Fibroblast of the aortic adventitia (primary cell): ENCODE measurements at places on chromosomes 2 and 18. TPM values are rescaled to one million over a fixed set of nuclear protein-coding genes. Genes with fewer than 3 reads are reported as not detected.
A peak's percentile ranks its signal among the peaks of the same experiment; 100 is the strongest.

DNA sequence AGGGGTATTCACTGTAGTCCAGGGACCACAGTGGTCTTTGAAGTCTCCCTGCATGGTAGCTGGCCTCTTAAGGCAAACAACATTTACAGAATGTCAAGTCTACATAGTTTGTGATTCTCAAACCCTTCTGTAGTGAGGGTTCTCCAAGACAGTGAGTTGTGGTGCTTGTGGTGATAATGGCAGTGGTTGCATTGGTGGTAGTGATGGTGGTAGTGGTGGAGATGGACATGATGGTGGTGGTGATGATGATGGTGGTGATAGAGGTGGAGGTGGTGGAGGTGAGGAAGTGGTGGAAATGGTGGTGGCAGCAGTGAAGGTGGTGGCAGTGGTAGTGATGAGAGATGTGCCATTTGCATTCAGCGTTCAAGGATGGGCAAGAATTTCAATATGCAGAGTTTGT, 104.9 kb downstream of the TACR1 start:
- DNase-seq: no peak

GRCh38 chr2:62036761-62037250, 131.3 kb downstream of the COMMD1 start:
- DNase-seq: no peak

- no peak for DNase-seq
These were observed 89.2 kb downstream of the SP100 start for GRCh38 chr2:230505162-230505561.

DNA sequence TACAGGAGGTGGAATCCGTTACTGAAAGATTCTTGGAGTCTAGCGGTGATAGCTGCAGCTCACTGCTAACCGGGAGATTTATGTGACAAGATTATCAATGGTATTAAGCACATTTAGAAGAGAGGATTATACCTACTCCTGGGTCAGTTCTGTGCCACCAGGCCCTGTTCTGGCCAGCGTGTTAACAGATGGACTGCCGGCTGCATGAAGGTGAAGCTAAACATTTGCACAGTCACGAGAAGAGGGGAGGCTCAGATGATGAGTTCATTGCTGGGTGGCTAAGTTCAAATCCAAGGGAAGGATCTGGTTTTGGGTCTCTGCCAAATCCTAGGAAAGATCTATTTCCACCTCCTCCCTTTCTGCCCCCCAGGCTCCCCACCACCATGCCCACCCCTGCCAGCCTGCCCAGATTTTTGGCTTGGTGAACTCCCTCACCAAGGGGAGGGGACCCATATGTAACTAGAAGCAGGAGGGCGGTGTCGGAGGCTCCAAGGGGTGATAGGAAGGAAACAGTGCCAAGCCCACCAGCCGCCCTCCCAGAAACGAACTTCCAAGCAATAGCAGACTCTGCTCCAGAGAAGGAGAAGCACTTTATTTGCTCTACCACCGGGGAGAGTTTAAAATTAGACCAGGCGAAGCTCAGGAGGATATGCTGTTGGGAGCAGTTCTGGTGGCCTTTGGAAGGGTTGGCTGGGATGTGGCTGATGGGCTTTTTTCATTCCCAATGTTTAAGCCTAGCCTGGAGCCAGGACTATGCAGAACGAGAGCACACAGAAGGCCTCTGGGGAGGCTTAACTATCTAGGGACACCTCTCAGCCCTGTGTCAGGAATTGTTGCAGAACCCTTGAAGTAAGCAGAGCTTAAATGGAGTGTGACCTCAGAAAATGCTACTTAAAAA, 200.5 kb downstream of the KLHL29 start:
- no peak for DNase-seq

DNA sequence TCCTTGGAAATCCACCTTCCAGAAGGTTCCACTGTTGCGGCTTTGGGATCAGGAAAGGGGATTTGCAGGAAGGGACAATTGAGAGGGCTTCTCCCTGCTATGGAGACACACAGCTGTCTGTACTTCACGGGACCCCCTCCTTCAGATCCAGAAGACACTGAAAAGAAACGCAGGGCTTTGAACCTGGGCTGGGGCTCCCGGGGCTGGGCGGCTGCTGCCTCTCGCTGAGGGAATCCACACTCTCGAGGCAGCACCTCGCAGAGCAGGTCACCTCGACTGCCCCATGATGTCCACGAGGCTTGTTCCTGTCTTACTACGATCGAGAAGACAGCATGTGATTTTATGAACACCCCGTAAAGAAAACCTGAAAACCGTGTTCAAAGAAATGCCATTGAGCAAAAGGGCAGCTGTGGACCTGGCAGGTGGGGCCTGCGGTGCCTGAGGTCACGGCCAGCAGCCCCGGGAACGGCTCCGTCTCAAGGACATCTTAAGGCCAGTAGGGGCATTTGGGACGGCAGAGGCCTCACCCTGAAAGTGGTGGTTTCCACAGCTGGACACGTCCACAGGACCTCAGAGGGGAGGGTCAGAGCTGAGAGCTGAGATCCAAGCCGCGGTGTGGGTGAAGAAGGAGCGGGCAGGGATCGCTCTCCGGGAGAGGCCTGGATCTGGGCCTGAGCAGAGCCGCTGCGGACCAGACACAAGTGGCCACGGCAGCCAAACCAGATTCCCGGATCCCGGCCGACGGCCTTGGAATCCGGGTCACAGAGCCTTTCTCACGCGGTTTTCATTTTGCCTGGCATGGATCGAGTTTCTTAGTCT, 165.7 kb downstream of the RTP5 start:
- no peak for DNase-seq

DNA sequence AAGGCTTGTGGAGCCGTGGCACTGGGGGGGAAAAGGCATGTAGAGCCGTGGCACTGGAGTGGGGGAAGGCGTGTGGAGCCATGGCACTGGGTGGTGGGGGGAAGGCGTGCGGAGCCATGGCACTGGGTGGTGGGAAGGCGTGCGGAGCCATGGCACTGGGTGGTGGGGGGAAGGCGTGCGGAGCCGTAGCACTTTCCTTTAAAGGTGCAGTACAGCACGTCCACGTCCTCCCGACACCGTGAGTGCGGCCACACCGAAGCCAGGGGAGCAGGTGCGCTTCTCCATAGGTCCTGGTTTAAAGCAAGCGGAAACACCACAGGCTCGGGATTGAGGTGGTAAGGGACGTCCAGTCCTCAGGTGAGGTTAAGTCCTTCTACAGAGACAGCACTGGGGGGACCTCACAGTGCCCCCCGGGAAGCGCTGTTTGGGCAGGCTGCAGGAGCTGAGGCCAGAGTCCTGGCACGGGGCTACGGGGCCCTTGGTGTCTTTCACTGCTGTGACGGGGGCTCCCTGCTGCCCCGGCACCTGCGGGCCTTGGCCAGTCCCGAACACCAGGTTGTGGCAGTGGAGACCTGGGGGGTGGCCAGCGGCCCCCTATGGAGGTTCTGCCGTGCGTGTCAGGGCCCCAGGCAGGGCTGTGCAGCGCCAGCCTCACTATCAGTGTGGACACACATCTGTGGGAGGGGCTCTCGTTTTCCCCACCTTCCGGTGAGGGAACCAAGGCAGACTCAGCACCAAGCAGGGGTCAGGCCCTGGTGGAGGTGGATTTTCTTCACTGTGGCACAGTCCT, 93.0 kb upstream of the CTDP1 start:
- DNase-seq: no peak

- DNase-seq: no peak
These were observed 133.7 kb downstream of the KLHL29 start for GRCh38 chr2:23518481-23519333.

GRCh38 chr2:165113414-165113813, 90.4 kb downstream of the SCN3A start:
- peak; percentile 60 for DNase-seq

DNA sequence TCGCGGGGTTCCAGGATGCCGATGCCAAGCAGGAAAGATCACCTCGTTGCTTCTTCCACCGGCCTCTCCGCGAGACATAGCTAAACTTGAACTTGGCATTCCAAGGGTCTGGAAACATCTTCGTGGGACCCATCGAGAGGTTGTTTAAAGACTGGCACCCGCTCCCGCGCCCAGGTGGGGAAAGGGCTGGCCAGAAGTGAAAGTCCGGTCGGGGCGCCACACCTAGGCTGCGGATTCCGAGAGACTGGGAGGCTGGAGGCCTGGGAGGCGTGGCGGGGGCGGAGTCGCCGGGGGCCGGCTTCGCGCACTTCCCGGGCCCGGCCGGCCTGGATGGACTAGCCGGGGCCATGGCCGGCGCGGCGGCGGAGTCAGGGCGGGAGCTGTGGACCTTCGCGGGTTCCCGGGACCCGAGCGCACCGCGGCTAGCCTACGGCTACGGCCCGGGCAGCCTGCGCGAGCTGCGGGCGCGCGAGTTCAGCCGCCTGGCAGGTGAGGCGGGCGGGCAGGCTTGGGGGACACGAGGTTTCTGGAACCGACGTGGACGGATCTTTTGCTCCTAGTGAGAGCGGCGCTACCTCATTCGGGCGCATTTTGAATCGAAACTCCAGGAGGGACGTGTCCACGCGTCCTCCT, at the start of gene MOCOS:
TSS of gene MOCOS (plus strand) at position 305 of the 633 bp plus-strand sequence. CDS start at position 348, 43 bp downstream.
- DNase-seq: peak; percentile 49

- DNase-seq: no peak
These were observed 629.1 kb upstream of the SLC39A10 start for GRCh38 chr2:195027947-195028346.

DNA sequence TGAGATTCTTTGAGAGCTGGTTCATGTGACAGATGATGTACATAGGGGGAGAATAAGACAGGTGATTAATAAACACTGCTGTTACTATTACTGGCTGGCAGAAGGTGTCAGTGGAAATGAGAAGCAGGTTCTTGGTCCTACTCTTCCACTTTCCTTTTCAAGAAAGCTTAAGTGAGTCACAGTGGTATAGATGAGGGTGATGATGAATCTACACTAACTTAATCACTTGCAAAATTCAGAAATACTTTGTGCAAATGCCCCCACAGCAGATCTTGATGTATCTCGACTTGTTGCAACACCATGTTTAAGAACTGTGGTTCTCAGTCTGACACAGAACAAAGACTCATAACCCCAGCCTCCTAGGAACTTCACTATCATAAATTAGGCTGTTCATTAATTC, 35.9 kb upstream of the MGAT5 start:
- DNase-seq: no peak

GRCh38 chr18:76350134-76351025, 144.7 kb downstream of the ZNF516 start:
- DNase-seq: no peak

GRCh38 chr18:26089293-26090129, 902 bp downstream of the SS18 start:
- peak; percentile 48 for DNase-seq

DNA sequence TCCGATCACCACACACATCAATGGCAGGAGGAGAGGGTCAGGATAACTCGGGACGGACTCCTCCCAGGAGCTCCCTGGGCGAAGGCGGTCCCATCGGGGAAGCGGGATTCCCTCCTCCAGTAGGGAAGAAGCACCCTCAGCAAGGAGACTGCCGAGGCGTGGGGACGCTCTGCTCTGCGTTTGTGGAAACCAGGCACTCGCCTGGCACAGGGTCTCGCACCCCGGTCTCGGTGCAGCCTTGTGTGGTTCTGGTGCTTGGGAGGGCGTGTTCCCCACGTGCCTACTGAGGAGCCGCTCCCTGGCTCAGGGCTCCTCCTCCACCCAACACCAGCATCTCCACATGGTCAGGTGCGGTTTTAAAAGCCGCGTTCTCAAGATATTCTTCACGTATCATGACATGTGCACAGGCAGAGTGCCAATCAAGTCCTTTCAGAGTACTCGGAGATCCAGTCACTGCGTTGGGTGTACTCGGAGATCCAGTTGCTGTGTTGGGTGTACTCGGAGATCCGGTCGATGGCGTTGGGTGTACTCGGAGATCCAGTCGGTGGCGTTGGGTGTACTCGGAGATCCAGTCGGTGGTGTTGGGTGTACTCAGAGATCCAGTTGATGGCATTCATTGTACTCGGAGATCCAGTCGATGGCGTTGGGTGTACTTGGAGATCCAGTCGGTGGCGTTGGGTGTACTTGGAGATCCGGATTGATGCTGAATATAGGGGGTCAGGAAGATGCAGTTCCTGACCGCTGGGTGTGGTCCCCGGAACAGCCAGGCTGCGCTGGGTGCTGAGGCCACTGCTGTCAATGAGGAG, 117.5 kb downstream of the RTP5 start:
- no peak for DNase-seq

- peak; percentile 80 for DNase-seq
These were observed 4.8 kb downstream of the TNFRSF11A start for GRCh38 chr18:62329691-62330454.

GRCh38 chr18:27728659-27729058, 448.3 kb downstream of the CDH2 start:
- no peak for DNase-seq

GRCh38 chr18:43276491-43276890, 799 bp downstream of the SYT4 start:
- DNase-seq: no peak

- DNase-seq: no peak
These were observed 534.8 kb downstream of the DCC start for GRCh38 chr18:52874774-52875173.

- DNase-seq: no peak
These were observed 185.9 kb upstream of the KLHL14 start for GRCh38 chr18:32958746-32959145.

TUBB8B gene
- not detected in 2 replicates for total RNA-seq

TDRD15 gene
- total RNA-seq: not detected in 2 replicates

DOK6 gene
- total RNA-seq: 2.1 and 3.2 TPM in 2 replicates

FOXI3 gene
- total RNA-seq: not detected in 2 replicates

OSR1 gene
- 35.8 and 117 TPM in 2 replicates for total RNA-seq

PRPF40A gene
- 113 and 198 TPM in 2 replicates for total RNA-seq

SKOR2 gene
- not detected in 2 replicates for total RNA-seq

CLEC4F gene
- total RNA-seq: not detected in 2 replicates

CCBE1 gene
- total RNA-seq: 16.2 and 35.3 TPM in 2 replicates

GPAT2 gene
- 10.2 TPM in 1 of 2 replicates, not detected in the other for total RNA-seq
